ENCODE measurements at places on chromosomes 1 and 21.

DNA sequence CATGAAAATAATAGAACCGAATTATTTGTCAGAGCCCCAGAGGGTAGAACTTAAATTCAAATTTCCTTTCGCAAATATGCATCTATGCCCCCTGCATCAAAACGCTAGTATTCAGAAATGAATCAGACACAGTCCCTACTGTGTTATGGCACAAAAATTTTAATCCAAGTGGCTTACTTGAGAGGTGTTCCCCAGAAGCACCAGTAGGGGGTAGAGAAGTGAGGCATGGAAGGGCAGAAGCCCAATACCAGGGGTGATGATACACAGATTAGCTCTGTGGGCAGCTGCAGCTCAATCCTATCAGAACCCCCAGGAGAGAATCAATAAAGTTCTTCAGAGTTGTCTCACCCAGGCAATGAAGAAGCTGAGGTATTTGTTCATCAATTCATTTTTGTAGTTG is 342.2 kb downstream of the OMA1 start:
- DNase-seq = no peak

DNA sequence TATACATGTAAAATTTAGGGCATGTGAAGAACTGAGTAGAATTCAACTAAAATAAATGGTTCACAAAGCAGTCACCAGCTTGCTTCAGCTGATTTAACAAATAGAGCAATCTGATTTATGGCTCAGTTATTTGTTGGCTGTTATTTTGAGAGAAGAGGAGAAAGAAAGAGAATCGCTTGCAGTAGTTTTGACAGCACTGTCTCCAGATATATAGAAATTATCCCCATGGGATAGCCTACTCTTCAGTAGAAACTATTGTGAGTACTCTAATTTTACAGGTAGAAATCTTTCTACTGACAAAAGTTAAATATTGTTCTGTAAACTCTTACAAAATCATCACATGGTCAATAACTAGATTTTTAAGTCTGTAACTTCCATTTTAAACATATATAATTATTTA is 1098.2 kb downstream of the MRPL39 start:
- DNase-seq = no peak

DNA sequence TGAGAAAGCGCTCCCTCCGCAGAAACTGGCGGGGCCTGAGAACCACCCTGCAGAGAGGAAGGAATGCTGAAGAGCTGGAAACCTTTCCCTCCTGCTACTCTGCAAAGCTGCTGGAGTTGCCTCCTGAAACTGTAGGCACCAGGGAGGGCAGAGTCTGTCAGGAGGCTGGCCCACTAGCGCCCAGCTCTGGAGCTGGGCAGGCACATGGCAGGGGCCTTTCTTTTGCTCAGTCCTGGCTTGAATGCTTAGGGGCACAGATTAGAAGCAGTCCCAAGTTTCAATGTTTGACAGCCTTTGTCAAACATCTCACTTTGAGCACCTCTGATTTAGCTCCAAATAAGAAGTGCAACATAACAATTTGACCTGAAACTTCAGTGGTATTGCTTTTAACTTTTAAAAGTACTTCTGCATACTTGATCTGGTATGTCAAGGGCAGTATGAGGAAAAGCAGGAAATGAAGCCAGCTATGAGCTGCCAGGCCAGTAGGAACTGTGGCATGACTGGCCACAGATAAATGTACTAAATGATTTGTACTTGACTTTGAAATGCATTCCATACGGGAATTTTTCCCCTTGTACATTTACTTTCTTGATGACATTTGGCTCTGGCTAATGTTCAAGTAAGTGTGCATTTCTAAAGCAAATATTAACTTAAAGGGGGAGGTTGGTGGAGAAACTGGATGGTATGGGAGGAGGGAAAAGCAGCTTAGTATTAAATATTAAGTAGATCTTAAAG is 7.2 kb downstream of the C1orf116 start:
- peak; percentile 71 for DNase-seq

DNA sequence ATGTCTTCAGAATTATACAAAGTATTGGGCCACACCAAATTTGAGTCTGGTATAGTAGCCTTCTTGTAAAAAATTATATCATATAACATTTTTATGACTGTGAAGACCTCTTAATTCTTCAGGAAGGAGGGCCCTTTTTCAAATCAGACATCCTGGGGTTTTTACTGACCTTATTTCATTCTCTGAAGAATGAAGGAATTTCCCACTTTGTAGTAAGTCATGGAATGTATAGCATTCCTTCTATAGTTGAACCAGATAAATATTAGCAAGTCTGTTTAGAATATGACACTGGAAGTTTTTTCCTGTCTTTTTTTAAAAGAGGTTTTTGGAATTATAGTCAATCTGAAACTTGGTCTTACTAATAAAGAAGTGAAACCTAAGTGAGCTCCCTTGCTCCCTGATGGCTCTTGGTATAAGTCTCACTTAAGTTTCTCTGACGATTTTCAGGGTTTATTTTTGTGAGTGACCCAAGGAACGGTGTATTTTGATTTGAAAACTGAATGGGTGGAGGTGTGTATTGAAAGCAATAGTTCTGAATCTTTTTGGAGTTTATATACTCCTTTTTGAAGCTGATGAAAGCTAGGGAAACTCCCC is 23.7 kb downstream of the SNX27 start:
- DNase-seq = no peak
